ENCODE measurements at places on chromosomes 13 and 19. TPM values are rescaled to one million over a fixed set of nuclear protein-coding genes. Genes with fewer than 3 reads are reported as not detected.

The CYSLTR2 gene
- 1.5 TPM for total RNA-seq

The CADM4 gene
- total RNA-seq, result 4.3 TPM

The TPRX2 gene
- total RNA-seq, result not detected

The ETV2 gene
- total RNA-seq, result 0.13 TPM

The ZNF546 gene
- total RNA-seq, result 6.2 TPM

The ERICH6B gene
- not detected for total RNA-seq

The IGSF23 gene
- not detected for total RNA-seq

The KIR3DL2 gene
- not detected for total RNA-seq

The OR2Z1 gene
- total RNA-seq, result not detected

The MEIOSIN gene
- not detected for total RNA-seq
